ENCODE measurements at places on chromosomes 16 and 17.

DNA sequence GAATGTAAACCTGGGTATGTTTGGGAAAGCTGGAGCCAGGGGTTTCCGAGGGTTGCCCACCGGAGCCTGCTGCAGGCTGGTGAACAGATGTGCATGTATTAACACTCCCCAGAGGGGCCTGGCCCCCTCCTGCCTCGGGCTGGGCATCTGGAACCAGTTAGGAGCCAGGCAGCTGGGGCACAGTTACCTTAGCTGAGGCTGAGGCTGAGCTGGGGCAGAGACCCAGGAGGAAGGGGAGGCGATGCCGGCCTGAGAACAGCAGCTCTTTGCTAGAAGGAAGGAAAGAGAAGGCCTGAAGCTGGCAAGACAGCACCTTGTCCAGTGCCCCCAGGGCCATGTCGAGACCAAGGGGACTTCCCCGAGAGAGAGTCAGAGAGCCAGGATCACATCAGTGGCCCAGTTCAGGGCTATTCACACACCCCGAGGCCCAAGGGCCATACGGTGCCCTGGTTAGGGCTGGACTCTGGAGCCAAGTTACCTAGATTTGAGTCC lies 65.8 kb downstream of the RMI2 start:
- DNase-seq = no peak

- DNase-seq = peak; percentile 54
These were observed 307 bp downstream of the CDYL2 start for GRCh38 chr16:80804056-80804525.

- DNase-seq = no peak
These were observed 218.6 kb upstream of the CDH8 start for GRCh38 chr16:62254847-62255246.

GRCh38 chr17:61174310-61174709 lies 225.3 kb upstream of the TBX2 start:
- no peak for DNase-seq

DNA sequence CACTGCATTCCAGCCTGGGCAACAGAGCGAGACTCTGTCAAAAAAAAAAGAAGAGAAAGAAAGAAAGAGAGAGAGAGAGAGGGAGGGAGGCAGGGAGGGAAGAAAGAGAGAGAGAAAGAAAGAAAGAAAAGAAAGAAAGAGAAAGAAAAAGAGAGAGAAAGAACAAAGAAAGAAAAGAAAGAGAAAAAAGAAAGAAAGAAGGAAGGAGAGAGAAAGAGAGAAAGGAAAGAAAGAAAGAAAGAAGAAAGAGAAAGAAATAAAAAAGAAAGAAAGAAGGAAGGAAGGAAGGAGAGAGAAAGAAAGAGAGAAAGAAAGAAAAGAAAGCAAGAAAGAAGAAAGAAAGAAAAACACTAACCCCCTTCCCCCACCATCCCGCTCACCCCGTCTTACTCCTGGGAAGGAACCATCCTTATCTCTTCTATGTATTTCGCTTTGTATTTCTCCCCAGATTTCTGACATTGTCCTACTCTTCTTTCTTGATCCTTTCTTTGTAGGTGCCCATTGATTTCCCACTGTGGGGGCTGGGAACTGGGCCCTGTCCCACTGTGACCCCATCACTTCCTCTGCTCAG lies 20.9 kb downstream of the ALOX15 start:
- no peak for DNase-seq

DNA sequence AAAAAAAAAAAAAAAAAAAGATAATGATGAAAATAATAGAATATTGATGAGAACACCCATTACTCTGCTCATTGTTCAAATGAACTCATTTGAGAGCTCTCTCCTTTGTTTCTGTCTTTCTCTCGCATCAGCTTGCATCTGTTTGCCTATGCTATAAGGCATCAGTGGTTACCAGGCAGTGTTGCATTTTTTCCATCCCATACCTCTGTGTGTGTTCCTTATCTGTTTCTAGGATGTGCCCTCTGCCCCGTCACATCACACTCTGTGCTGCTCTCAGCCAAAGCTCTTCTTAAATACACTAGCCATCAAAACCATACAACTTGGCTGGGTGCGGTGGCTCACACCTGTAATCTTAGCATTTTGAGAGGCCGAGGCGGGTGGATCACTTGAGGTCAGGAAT lies 568.2 kb downstream of the WWOX start:
- no peak for DNase-seq

DNA sequence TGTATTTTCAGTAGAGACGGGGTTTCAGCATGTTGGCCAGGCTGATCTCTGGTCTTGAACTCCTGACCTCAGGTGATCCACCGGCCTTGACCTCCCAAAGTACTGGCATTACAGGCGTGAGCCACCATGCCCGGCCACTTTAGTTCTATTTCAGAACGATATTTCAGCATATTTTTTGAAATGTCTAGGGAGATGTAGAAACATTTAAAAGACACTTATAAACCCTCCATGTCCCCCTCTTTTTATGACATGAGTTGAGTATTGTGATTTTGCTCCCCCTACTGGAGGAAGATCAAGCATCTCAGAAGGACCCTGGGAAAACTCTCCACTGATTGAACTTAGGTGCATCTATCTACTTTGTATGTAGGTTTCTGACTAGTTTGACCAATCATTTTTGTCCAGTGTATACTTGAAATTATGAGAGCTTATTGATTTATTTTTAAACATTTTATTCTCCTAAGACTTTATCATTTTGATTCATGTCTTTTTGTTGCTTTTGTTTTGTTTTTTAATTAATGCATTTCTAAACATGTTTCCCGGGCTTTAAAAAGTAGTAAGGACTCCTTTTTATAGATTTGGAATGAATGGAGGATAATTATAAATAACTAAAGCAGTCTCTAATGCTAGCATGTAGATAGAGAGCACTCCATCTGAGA lies 105.1 kb downstream of the CHD9 start:
- peak; percentile 15 for DNase-seq

- DNase-seq = no peak
These were observed 155.3 kb downstream of the RGS9 start for GRCh38 chr17:65292430-65292829.

- no peak for DNase-seq
These were observed 130.3 kb downstream of the SKAP1 start for GRCh38 chr17:48299760-48300159.

DNA sequence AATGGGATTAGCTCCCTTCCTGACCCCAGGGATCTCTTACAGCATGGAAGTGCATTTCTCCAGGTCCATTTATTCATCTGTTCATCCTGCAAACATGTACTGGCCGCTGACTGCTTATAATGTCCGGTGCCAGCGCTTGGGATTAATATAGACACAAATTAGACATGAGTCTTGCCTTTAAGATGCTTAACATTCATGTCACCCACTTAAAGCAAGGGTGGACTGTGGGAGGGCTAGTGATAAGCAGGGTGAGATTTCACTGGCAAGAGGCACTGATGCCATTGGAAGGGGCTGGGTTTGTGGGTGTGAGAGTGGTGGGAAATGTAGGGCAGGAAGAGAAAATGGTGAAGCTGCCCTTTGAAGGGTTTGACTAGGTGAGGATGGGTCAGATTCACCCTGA lies 92.2 kb upstream of the MPHOSPH6 start:
- no peak for DNase-seq

- no peak for DNase-seq
These were observed 83.2 kb upstream of the HNF1B start for GRCh38 chr17:37827905-37828650.

DNA sequence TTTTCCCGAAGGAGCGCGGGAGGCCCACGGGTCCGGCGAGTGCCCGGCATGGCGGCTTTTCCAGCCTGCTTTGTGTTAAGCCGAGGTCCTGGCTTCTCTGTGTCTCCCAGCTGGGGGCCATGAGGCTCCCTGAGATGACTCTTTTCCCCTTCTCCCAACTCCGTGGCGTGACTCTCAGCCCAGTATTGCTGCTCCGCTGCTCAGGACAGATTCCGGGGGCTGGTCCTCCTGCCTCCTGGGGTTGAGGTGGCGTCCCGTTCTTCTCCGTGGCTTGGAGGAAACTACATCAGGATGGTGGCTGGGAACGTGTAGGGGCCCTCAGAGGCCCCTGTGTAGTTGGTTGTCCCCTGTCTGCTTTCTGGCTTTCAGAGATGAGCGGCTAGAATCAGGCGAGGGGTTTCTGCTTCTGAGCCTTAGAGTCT lies 951 bp downstream of the GPS1 start:
- DNase-seq = no peak

DNA sequence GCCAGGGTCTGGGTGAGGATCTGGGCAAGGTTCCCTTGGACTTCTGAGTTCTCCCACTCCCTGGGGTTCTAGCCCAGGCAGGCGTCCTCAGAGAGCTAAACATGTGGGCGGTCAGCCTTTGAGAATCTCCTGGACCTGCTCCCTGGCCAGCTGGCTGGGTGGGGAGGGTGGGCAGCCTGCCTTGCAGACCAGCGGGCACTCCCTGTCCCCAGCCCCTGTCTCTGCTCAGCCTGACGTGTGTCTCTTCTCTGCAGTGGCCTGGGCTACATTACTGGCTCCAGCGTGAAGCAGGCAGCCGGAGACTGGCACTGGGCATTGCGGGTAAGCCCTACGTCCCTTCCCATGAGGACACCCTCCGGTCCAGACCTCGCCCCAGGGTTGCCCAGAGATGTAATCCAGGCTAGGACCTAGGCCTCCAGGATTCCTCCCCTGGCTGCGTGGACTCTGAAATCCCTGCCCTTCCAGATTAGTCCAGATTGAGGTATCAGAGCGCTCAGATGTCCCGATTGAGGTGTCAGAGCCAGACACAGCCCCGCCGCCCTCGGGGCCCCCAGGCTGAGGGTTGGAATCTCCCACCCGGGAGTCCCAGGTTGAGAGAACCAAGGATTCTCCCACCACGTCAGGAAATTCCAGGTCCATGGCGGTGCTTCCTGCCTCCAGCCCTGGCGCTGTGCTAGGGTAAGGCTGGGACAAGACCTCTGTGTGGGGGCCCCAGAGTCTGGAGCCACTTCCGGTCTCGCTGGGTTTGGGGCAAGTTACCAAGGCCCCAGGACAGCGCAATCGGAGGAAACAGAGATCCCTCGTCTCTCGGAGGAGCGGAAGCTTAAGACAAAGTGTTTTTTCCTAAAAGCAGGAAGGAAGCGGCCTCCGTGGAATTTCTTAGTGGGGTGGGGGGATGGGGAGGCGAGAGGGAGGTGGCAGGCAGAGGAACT lies 24.1 kb downstream of the MYBBP1A start:
- DNase-seq = no peak

- DNase-seq = no peak
These were observed 71.9 kb upstream of the GAS7 start for GRCh38 chr17:10270258-10270657.

GRCh38 chr17:28001149-28001548 lies 41.3 kb upstream of the NLK start:
- no peak for DNase-seq

DNA sequence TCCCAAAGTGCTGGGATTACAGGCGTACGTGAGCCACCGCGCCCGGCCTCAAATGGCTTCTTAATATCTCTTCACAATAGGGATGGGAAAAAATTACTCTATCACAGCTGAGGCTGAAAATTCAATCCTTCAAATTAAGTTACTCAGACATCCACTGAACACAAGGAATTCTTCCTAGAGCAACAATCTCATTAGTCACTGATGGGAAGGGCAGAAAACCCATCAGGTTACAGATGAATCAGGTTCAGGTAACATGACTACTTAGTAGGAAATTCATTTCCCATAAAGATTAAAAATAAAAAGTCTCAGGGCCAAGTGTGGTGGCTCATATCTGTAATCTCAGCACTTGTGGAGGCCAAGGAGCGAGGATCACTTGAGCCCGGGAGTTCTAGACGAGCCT lies 42.5 kb upstream of the ABR start:
- no peak for DNase-seq

GRCh38 chr16:55642611-55643010 lies 13.2 kb upstream of the SLC6A2 start:
- DNase-seq = no peak

- no peak for DNase-seq
These were observed 25.3 kb downstream of the CDH13 start for GRCh38 chr16:82651921-82652601.

GRCh38 chr17:69477204-69477902 lies 62.9 kb downstream of the MAP2K6 start:
- DNase-seq = no peak

GRCh38 chr17:77341069-77341541 lies 200.3 kb downstream of the SEC14L1 start:
- no peak for DNase-seq

DNA sequence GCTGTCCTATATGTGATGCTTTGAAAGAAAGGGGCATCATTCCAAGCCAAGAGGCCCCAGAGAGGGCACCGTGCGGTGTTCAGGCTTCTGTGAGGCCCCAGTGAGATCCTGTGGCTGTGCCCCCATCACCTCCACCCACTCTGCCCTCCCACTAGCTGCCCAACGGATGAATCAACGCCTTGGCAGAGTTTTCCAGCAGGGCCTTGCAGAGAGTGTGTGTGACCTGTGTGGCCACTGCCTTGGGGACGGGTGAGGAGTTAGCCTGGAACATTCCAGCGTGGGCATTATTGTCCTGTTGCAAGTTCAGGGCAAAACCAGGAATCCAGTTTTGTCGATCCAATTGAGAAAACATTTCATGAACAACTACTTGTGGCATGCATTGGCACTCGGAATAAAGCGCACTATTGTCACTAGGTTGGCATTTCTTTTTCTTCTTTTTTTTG lies 53.7 kb downstream of the SF3B3 start:
- DNase-seq = peak; percentile 29

- no peak for DNase-seq
These were observed 683.1 kb upstream of the SALL1 start for GRCh38 chr16:51834133-51834532.

GRCh38 chr17:44323359-44324091 lies 1.1 kb downstream of the SLC25A39 start:
- DNase-seq = no peak

DNA sequence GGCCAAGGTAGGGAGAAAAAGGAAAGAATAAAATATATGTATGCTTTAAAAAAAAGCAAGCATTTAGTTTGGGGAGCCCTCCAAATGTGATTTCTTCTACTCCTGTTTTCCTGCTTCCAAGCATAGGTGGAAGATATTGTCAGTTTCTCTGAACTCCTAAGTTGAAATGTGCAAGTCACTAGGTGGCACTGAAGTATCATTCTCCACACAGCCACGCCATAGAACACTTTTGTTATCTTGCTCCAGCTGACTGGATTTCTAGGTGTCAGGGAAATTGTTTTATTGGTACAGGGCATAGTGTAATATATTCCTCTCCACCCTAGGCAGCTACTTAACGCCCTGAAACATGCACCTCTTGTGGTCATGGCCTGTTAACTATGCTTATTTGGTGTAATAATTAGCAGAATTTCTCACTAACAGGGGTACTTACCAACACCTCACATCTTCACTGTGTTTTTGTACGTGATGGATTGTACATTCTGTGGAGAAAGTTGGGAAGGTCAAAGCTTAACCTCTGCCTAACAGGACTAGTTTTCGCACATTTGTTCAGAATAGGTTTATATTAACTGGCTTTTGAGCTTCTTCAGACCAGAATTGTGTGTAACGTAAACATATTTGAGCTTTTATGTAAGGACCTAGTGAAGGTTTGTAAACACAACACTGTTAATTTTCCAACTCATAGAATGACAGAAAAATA lies 69.3 kb downstream of the FTO start:
- peak; percentile 73 for DNase-seq

DNA sequence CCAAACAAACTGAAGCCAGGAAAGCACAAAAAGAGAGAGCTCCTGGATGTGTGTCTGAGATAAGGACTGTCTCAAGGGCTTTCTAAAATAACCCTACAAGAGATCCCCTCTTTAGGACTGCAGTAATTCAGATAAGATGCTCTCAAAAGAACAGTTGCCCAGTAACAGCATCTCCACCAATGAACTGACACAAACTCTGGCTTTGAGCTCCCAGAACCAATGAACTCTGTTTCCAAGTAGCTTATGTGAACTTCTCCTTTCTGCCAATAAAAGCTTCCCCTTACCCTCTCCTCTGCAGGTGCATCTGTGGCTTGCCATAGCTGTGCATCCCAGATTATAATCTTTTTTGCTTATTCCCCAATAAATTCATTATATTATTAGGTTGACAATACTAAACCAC lies 421.5 kb downstream of the SLC39A11 start:
- no peak for DNase-seq

All from brain microvascular endothelial cell (primary cell).